T-helper 1 cell (primary cell): ENCODE measurements at places on chromosomes 16 and 17.

DNA sequence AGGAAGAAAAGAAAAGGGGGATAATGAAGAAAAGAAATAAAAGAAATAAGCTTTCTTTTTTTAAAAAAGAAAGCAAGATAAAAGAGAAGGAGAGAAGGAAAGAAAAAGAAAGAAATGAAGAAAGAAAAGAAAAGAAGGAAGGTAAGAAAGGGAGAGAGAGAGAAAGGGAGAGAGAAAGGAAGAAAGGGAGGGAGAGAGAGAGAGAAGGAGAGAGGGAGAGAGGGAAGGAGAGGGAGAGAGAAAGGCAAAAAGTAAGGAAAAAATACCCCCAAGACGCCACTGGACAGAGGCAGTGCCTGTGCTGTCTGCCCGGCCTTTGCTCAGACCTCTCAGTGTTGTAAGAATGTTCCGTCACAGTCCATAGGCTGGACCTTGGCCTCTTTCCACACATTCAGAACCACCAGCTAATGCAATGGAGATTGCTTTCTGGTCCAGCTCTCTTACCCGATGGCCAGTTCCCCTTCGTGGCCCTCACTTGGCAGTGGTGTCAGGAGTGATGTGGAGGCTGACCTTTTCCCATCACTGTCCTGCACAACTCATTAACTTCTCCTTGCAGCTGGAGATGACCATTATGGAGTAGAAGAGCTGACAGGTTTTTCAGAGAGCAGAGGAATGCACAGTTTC, 14.3 kb upstream of the HNF1B start:
- no peak for DNase-seq

- DNase-seq = no peak
Observed at GRCh38 chr16:2841606-2842339, 11.7 kb downstream of the ZG16B start.

DNA sequence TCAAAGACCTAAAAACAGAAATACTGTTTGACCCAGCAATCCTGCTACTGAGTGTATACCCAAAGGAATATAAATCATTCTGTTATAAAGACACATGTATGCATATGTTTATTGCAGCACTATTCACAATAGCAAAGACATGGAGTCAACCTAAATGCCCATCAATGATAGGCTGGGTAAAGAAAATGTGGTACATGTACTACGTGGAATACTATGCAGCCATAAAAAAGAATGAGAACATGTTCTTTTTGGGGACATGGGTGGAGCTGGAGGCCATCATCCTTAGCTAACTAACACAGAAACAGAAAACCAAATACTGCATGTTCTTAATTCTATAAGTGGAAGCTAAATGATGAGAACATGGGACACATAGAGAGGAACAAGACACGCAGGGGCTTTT, 155.2 kb upstream of the KCNJ16 start:
- no peak for DNase-seq

DNA sequence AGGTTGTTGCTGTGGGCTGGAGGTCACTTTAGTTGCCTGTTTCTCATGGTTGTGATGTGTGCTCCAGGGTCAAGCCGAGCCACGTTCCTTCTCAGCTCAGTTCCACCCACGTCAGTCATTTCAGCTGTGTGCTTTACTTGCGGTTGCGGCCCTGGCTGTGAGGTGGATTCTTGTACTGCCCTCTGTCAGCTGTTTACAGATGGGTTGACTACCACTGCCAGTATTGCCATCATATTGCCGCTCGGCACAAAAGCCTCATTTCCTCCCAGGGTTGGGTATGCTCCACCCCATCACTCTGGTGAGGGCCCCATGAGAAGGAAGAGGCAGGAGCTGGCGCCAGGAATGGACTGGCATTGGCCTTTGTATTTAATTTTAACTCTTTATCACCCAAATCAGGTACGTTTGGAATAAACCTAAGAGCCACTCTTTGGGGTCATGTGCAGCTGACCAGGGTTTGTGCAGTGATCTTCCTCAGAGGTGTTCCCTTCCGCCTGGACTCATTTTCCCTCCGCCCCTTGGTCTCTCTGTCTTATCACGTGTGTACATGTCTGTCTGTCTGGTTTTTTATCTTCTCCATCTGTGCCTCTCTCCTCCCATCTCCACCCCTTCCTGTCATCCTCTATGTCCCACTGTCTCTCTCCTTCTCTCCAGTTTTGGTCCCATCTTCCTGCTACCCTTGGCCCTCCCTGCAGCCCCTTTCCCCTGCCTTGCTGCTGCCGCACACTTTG, 25.0 kb downstream of the METTL22 start:
- no peak for DNase-seq

- DNase-seq = no peak
Observed at GRCh38 chr17:47170710-47171109, 18.4 kb downstream of the CDC27 start.

GRCh38 chr17:38789185-38789584, 10.2 kb downstream of the PIP4K2B start:
- no peak for DNase-seq
